ENCODE measurements at places on chromosomes 6 and 20.

DNA sequence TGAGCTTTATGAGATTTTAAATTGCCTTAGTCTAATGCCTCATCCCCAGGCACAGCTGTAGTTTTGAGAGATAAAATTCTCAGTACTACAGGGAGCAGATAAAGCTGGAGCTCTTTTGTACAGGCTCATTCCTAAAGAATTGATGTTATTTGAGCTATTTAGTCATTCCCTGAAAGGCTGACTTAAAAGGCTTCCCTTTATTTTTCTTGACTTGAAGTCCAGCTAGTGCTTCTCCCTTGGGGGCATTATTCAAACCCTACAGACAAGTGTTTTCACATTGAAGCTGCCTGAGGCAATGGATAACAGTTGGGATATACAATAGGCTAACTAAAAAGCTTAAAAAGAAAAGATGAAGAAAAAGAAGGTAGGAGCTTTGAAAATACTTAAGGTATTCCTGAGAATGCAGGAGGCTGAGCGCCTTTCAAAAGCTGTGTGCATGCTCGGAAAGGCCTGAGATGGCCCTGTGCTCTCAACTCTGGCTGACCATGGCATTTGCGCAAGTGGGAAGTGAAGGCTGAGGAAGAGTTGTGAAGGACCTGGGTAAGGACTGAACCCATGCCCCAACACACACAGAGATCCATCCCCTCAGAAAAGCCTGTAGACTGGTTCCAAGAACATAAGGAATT is 315.1 kb downstream of the SMOC2 start:
- no peak for DNase-seq

DNA sequence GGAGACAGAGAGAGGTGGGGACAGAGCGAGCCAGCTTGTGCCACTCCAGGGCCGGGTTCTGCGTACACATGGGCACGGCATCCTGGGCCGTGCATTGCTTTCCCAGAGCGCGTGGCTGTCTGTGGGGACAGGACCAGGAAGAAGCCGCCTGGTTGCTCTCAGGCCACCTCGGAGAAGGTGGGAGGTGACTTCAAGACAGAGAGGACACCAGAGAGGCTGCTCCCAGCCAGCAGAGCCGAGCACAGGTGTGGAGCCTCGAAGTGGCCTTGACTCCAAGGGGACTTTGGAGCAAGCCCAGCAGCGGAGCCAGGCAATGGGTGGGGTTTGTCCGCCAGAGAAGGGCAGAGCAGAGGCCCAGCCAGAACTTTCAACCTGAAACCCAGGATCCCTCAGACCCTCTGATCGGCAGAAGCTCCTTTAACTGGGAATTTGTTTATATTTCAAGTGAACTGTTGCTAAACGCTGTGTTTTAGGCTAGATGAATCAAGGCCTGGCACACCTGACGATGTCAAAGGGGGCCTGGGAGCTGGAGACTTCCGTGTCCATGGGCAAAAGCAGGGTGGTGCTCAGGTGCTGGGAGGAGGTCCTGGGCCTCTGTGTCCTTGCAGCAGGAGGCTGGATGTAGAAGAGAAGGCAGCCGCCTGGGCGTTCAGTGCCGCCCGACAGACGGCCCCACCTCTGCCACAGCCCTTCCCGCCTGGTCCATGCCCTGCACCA is 262.1 kb downstream of the DLL1 start:
- DNase-seq = no peak

DNA sequence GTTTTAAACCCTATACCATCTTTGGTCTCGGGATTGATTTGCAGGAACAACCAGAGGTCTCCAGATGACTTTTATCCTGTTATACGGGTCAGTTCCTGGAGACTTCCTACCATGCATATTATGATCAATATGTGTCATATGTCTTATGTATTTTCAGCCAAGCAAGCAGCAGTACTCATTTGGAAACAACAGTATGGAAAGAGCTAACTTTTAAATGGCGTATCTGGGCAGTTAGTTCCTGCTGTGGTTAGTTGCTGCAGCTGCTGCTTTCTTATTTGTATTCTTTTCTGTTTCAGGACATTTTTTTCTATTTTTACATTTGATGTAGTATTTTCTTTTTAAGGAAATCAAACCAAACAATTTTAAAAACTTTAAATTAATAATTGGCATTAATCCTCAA is 207.5 kb downstream of the MANEA start:
- DNase-seq = no peak

DNA sequence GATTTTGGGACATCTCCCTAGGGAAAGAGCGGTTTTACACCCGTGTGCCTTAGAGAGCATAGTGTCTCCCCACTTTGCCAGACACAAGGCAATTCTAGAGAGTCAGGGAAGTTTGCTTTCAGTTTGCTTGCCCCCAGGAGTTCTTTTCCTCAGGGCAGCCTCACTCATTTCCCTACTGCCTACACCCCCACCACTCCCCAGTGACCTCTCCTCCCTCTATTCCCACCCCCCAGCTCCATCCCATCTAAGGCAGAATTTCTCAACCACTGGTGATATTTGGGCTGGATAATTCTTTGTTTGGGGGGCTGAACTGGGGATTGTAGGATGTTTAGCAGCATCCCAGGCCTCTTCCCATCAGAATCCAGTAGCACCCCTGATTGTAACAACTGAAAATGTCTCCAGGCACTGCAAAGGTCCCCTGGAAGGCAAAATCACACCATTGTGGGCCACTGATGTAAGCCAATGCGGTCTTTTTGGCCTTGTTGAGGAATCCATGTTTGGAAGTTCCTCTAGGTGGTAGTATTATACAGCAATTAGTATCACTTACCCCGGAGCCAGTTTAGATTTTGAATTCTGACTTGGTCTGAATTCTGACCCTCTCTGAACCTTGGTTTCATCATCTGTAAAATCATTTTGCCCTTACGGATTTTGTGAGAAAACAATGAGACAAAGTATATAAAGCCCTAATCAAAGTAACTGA is 1.3 kb downstream of the EPPIN start:
- no peak for DNase-seq

DNA sequence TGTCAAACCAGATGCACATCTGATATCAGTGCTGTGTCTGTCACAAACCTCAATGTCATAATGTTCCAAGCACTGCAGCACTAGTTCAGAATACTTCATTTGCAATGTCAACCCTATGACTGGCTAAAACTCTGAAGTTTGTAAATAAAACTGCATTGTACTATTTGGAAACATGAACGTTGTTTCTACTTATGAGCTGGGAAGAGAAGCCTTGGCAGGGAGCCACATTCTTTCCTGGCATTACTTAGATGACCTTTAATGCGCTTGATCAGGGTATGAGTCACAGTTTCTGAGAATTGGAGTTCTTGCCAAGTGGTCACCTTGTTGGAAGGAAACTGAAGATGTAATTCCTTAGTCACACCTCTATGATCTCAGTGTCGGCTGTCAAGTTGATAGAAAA is 664.8 kb upstream of the MMS22L start:
- DNase-seq = no peak

DNA sequence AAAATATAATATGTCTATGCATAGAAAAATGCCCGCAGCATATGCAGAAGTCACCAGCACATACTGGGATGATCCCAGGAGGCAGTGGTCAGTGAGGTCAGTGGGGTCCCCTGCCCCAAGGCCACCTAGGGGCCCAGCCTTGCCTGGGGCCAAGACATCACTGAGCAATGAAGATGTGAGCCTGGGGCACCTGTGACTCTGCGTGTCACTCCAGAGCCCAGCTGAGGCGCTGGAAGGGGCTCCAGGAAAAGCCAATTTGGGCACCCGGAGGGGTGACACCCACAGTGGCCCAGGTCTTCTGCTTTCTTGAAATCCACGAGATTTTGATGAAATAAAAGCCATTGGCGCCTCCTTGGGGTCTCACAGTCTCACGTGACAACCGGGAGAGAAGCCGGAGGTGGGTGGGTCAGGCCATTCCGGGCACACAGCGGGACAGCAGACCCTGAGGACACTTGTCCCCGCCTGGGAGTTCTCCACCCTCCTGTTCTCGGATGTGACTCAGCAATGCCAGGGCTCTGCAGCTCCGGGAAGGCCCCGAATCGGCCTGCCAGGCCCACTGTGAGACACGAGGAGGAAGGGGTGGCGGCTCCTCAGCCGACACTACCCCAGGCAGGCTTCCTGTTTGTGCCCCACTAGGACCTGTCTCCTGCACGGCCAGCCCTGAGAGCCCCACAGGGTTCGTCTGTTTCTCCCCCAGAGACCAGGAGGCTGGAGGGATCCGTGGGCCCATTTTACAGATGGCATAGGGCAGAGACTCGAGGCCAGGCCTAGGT is 24.4 kb upstream of the SLCO4A1 start:
- no peak for DNase-seq

DNA sequence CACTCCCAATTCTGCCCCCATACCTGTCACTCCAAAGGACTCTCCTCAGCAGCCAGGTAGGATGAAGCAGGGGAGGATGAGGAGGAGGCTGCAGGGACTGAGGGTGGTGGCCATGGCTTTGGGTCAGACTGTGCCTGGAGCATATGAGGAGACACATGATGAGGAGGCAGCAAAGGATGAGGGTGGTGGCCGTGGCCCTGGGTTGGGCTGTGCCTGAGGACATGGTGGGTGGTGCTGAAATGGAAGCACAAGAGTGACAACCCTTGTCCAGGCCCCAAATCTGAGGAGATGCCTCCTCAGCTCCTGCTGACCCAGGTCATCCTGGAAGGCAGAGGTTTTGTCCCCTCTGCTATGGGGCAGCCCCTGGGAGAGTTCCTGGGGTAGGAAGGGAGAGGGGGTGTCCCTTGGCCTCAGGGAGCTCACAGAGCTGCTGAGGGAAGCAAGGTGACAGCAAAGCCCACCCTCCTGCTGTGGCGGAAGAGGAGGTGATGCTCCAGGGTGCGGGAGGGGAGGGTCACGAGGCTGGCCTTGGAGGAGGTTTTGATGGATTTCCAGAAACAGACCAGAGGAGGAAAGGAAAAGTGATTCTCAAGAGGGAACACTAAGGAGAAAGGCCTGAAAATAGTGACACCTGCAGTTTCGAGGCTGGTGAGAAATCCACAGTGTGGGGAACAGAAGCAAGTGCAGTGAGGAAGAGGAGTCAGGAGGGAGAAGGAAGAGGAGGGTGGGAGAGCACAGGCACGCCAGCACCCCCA is 4.6 kb downstream of the RAET1G start:
- DNase-seq = no peak

DNA sequence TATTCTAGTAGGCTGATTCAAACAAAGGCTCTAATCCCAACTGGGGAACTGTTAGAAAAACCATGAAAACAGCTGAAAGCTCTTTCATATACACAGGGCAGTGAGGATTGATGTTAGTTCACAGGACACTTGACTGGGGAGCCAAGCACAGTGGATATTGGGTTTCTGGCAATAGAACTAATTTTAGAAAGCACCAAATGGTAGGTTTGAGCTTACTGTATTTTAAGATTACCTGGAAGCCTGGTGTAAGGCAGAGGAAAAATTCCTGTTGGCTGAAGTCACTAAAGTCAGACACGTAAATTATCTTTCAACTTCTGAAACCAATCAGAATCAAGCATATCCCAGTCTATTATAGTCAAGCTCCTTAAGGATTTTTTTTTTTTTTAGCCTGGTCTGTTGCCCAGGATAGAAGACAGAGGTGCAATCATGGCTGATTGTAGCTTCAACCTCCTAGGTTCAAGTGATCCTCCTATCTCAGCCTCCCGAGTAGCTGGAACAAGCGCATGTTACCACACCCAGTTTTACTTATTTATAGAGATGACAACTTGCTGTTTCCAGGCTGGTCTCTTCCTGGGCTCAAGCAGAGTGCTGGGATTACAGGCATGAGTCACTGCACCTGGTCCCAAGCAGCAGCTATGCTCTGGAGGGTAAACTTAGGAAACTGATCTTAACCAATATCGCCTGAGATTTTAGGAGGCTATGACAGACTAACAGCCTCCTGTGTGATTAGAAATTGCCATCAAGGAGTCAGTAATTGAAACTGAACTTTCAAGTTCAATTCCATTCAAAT is 32.5 kb upstream of the SYNCRIP start:
- DNase-seq = no peak

- DNase-seq = peak; percentile 68
Observed at GRCh38 chr6:158284007-158284875, 28.0 kb upstream of the TULP4 start.

GRCh38 chr6:28378644-28379043 is 20.9 kb downstream of the ZSCAN12 start:
- no peak for DNase-seq

GRCh38 chr6:89727501-89727900 is 89.0 kb upstream of the LYRM2 start:
- DNase-seq = no peak

DNA sequence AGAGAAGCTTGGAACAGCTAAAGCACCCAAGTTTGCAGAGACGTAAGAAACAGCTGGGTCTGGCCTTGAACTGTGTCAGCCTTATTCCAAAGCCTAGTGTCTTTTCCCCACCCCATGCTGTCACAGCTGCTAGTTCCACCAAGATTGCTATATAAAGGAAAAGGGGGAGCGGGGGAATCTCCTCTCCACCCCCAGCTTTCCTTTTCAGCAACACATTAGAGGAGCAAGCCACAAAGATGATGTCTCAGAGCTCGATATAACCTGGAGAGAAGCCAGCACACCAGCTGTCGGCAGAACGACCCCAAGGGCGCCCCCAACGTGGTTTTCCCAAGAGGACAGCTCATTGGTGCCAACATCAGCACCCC is 36.5 kb downstream of the ATP9A start:
- no peak for DNase-seq

DNA sequence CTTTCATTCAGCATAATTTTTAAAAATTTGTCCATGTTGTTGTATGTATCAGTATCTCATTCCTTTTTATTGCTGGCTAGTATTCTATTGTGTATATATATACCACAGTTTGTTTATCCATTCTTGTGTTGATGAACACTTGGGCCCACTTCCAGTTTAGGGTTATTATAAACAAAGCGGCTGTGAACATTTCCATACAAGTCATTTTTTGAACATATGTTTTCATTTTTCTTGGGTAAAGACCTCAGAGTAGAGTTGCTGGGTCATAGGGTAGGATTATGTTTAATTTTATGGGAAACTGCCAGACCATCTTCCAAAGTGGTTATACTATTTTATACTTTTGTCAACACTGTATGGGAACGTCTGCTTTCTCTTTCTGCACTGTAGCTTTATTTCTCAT is 55.3 kb downstream of the RBM24 start:
- no peak for DNase-seq

DNA sequence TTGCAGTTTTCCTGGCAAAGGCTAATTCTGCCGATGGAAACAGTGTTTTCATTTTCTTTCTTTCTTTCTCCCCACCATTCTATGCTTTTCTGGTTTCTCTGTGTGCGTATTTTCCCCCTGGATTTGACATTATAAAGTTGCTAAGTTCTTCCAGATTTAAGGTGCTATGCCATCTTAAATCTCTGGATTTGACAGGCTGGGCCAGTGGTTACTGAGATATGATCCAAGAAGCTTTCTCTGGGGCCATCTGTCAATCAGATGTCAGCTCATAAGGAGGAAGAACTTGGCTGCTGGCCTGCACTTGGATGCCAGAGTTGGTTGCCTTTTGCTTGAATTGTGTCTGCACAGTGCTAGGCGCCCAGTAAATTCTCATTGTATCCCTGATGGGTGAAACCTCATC is 39.7 kb downstream of the SLC2A10 start:
- DNase-seq = no peak

- DNase-seq = no peak
Observed at GRCh38 chr6:137705160-137706082, 161.6 kb upstream of the TNFAIP3 start.
